ENCODE measurements at places on chromosomes 5 and 9. TPM values are rescaled to one million over a fixed set of nuclear protein-coding genes. Genes with fewer than 3 reads are reported as not detected.

PCAT7 gene
- total RNA-seq: not detected

- no peak overlapping the region for H3K27ac ChIP-seq
- H3K36me3 ChIP-seq: no peaks in the 10 kb centered on the region
- no peaks in the 10 kb centered on the region for H3K4me1 ChIP-seq
- no peak overlapping the region for H3K4me3 ChIP-seq
- no peak for ATAC-seq
Observed at GRCh38 chr5:146645342-146645741, 129.4 kb upstream of the GPR151 start.

DNA sequence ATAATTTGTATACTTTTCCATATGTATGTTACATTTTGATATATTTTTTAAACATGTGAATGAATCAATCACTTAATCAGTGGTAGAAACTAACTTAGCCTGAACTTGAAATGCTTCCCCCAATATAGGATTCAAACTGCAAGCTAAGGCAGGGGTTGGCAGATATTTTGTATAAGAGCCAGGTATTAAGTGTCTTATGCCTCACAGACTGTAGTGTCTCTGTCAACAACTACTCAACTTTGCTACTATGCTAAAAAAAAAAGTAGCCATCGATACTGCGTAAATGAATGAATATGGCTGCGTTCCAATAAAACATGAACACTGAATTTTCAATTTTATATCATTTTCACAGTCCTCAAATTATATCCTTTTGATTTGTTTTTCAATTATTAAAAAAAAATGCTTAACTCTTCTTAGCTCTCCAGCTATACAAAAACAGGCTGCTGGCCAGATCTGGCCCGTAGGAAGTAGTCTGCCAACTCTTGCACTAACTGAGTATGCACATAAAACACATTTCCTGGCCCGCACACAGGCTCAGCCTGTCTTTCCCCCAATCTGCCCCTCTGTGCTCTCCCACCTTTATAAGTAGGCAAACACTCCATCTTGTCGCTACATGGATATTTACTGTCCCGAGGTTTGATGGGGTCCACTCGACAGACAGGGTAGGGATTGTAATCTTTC lies 91.8 kb downstream of the SAXO1 start:
- no peaks in the 10 kb centered on the region for H3K4me1 ChIP-seq
- H3K36me3 ChIP-seq: no peaks in the 10 kb centered on the region
- no peak for ATAC-seq
- no peak overlapping the region for H3K27ac ChIP-seq
- H3K4me3 ChIP-seq: no peak overlapping the region

DNA sequence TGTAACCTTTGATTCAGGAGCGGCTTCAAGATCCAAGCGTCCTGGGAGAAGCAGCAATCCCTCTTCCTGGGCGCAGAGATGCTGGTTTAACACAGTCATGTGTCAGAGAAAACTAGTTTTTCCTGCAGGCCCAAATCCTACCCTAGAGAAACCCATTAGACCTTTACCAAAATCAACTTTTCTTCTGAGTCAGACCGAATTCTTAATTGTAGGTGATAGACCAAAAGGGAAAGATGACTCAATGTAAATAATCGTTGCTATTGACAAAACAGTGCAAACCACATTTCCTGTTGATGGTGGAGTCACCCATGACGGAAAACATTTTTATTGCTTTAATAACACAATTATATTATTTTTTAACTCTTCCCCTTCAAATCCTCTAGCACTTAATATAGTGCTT lies 40.1 kb downstream of the SLC1A1 start:
- no peaks in the 10 kb centered on the region for H3K36me3 ChIP-seq
- H3K4me1 ChIP-seq: no peaks in the 10 kb centered on the region
- no peak overlapping the region for H3K4me3 ChIP-seq
- no peak overlapping the region for H3K27ac ChIP-seq

DNA sequence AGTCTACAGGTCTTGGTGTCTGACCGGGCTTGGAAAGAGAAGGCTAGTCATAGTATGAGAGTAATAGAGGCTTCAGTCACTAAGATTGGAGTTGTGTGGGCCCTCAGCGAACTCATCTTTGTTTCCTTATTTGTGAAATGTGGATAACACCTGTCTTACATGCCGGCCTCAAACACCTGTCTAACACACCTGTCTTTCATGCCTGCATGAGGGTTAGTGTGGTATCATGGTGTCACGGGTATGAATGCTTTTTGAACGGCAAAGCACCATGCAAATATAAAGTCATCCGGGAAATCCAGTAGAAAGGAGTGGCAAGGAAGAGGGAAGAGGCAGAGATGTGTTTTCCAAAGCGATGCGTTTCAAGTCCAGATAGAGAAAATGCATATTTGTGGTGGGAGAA lies 25.5 kb downstream of the GRAMD2B start:
- ATAC-seq: no peak
- H3K36me3 ChIP-seq: peaks cover 29% of the 10 kb centered on the region
- H3K4me1 ChIP-seq: no peaks in the 10 kb centered on the region
- no peaks in the 10 kb centered on the region for H3K27me3 ChIP-seq
- no peak overlapping the region for H3K27ac ChIP-seq

DNA sequence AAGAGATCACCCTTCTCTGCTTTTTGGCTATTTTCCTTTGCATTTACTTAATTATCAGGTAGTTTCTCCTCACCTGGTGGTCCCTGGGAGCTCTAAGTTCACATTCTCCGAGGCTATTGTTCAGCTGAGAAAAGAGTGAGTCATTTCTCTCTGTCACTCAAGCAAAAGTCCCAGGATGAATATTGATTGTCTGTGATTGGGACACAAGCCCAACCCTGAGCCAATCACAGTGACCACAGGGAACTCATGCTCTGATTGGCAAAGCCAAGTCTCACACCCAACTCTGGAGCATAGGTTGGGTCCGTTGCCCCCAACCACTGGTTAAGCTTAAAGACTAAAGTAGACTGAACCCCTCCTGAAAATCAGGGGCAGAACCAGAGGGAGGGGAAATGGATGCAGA lies 27.8 kb upstream of the FAT2 start:
- H3K36me3 ChIP-seq: no peaks in the 10 kb centered on the region
- no peak overlapping the region for H3K27ac ChIP-seq
- no peak overlapping the region for H3K4me3 ChIP-seq
- no peaks in the 10 kb centered on the region for H3K4me1 ChIP-seq
